ENCODE measurements at places on chromosomes 7 and 10.

GRCh38 chr10:90999512-91000172 lies 78.8 kb upstream of the ANKRD1 start:
- no peak for DNase-seq

DNA sequence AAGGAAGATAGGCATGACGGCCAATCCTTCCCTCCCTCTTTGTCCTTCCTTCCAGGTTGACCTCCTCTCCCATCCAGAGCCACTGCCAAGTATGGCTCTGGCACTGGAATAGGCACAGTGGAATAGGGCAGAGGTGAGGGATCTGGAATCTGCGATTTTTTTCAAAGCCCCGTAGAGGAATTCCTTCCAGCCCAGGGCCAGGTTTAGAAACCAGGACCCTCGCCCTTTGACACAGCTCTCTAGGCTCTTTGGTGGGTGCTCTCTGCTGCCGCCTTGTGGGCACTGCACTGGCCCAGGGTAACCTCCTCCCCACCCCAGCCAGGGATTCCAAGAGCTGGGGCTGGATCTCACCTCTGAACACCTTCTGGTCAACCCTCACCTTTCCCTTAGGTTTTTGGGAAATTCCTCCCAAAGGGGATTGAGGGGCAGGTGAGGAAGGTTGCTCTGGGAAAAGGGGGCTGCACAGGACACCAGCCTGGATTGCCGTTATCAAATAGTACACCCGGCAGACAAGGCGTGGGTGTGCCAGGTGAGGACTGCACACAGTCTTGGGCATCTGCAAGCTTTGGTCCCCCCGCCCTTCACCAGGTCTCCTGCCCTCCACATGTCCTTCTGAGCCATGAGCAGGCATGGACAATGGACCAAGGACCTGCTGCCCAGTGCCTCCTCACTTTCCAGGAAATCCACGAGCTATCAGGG lies 22.8 kb downstream of the C10orf105 start:
- DNase-seq, result no peak

GRCh38 chr7:29019896-29020295 lies 61.8 kb upstream of the TRIL start:
- no peak for DNase-seq

DNA sequence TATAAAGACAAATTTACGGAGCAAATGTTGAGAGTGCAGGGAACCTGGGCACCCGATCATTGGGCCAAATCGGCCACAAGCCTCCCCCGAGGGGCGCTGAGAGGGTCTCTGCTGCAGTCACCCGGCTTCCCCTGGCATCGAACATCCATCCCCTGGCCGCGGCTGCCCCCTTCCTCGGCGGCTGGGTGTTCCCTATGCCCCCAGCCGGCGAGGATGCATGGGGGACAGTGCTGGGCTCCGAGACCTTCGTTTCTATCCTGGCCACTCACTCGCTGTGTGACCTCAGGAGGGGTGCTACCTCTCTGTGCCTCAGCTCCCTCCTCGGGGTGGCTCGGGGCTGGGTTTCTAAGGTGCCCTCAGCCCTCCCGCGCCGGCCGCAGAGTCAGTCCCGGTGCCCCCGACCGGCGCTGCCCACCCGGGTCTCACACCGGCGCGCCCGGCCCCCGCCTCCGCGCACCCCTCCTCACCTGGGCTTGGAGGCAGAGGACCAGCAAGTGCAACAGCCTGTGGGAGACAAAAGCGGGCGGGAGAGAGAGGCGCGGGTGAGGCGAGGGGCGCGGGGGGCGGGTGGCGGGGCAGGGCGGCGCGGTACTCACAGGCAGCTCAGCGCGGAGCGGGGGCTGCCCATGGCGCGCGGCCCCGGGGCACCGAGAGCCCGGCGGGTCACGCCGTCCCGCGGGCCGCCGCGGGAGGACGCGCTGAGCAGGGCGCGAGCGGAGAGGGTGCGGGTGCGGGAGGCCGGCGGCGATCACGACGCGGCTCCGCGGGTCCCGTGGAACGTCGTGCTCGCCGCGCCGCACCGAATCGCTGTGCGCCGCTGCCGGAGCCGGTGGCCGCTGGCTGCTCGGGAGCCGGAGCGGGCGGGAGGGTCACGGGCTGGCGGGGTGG lies at the start of gene FGF8:
Gene FGF8 (minus strand): TSS at position 842 of the 888 bp plus-strand sequence. CDS start 214 bp downstream, at position 628.
- no peak for DNase-seq

DNA sequence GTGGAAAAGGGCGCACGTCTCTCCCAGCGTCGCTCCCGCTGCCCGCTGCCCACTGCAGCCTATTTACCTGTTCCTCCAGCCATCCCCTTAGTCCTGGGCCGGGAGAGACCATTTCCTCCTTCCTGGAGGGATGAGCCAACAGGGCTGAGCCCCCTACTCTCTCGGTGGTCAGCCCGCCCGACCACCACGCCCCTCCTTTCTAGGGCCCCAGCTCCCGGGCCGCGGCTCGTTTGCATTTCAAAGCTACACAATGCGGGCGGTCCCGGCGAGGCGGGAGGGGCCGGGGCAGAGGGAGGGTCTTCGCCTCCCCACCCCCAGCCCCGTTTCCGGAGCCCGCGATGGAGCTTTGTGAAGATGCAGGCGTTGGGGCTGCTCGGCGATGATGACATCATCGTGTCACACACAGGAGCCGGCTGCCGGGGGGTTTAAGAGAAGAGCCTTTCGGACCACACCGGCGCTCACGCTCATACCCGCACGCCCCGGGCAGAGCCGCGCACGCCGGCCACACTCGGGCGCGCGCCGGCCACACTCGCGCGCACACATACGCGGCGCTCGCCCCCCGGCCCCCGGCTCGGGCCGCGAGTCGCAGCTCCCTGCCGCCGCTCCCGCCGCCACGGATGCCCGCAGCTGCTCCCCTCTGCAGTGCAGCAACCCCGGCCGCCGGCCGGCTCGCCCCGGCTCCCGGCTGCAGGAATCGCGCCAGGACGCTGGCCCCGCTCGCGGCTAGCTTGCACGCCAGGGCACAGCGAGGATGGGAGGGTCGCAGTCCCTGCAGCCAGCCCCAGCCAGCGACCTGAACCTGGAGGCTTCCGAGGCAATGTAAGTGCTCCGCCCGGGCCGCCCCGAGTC lies 107.7 kb upstream of the BTBD16 start:
- DNase-seq, result no peak

GRCh38 chr7:84264396-84264795 lies 69.8 kb upstream of the SEMA3A start:
- no peak for DNase-seq

DNA sequence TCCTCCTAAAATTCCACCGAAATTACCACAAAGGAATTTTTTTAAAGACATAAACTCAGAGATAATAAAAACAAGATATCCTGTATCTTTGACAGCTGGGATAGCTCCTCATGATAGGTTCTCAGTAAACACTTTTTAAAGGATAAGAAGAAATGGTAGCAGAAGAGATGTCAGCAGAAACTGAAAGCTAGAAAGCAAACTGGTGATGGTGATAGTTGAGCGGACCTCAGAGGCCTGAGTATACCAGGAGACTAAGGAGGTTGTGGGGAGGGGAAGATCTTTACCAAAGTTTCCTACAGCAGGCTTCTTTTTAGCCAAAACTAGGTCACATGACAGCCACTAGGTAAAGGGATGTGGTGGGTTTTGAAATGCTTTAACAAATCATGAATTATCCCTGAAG lies 22.5 kb downstream of the PCGF5 start:
- no peak for DNase-seq

- DNase-seq, result no peak
Measured at GRCh38 chr7:22805227-22805626, 17.4 kb downstream of the TOMM7 start.

GRCh38 chr10:98892523-98892922 lies 343.1 kb downstream of the HPSE2 start:
- no peak for DNase-seq

DNA sequence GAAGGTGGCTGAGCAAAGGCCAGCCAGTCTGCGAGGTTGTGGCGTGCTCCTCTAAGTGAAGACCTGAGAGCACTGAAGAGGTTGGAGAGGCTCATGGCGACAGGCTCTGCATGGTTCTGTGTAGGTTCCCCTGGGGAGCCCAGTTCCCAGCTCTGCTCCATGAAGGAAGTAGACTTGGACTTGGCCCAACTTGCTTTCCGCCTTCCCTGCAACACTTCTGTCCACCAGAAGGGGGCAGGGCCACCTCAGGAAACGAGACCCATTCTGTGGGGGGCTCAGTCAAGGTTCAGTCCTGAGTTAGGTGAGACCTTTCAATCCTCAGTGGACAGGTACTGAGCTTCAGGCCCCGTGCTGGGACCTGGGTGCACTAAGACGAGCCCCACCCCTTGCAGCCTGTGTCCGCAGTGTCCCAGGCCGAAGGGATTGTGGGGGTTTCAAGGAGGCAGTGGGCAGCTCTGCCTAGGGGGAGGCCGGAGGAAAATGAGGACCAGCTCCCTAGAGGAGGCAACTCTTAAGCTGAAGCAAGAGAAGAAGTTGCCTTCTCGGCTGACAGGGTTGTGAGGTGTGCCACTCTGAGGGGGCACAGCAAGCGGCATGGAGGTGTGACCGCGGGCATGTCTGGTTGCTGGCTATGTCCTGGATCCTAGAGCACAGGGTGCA lies 15.0 kb upstream of the PCBD1 start:
- DNase-seq, result no peak

DNA sequence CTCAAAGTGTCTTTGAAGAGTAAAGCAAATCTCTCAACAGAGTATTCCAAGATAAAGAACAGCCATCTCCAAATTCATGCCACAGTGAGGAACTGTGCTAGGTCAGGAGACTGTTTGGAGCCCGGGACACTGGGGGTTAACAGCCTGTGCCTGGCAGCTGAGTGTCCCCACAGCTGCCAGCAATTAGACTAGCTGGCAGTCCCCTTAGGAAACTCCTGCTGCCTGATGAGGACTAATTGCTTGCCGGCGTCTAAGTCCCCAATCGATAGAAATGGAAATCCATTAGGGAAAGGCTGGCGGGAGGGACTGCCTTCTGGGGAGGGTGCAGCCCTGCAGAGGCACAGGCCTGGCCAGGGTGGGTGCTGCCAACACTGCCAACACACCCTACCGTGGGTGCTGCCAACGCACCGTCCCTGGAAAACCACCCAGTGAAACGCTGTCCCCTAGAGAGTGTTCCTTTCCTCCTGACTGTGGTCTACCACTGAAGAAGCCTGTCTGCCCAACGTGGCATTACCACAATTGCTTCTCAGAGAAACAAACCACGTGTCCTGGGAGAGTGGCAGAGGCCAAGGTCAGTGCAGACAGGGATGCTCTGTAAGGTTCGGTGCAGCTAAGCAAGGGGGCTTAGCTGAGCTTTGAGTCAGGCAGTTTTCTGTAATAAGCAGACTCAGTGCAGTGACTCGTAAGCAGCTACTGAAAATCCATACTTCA lies 60.8 kb downstream of the XRCC2 start:
- DNase-seq, result no peak

- no peak for DNase-seq
Measured at GRCh38 chr10:36185097-36185496, 543.0 kb upstream of the FZD8 start.

GRCh38 chr7:18132811-18133210 lies 105.2 kb upstream of the PRPS1L1 start:
- no peak for DNase-seq

DNA sequence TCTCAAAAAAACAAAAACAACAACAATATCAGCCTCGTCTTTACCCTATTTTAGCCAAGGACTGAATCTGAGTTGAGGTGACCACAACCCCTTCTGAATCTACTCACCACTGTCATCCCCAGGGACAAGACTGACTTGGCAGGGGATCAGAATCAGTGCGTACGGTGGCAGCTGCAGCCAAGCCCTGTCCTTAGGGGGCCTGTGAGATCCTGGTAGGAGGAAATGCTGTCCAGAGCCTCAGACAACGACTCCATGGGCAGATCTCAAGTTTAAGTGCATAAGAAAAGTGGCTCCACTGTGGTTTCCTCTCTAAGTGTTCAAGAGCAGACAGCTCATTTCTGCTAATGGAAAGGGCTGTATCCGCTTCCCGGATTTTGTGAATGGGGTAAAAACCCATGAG lies 22.4 kb upstream of the CYTH3 start:
- DNase-seq, result no peak

DNA sequence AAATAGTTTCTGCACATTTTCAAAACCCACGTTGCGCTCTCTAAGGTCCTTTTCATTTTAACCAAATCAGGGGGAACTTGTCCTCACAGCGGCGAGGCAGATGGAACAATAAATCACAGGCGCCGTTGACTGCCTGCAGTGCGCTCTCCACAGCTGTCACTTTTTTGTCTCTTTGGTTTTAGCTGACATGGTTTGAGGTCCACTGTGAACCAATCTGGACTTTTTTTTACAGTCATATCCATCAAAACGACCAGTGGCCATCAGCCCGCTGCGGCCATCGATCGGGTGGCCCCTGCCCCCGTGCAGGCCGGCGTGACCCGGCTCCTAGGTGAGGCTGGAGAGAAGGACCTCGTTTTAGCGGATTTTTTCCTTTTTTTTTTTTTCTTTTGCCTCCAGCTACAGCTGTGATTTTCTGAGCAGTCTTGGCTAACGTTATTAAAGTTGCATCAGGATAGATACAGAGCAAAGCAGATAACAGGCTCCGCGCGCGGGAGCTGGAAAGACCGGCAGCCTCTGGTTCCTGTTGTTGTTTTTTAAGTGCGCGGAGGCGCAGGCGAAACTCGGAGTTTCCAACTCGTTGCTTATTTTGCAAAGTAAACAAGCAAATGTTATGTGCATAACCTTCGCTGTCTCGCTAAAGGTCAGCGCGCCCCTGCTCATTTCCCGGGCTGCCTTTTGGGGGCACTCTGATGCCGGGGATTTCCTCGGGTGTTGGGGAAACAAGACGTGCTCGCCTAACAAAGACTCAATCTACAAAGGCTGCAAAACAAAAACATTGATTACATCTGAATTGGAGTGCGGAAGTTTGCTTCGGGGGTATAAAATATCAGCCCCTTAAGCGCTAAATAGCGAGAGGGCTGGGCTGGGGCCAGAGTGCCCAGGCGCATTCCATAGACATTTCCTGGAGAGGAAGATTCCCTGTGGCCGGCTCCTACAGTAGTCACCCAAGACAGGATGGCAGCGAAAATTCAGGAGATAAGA lies 414.8 kb upstream of the MKI67 start:
- no peak for DNase-seq

DNA sequence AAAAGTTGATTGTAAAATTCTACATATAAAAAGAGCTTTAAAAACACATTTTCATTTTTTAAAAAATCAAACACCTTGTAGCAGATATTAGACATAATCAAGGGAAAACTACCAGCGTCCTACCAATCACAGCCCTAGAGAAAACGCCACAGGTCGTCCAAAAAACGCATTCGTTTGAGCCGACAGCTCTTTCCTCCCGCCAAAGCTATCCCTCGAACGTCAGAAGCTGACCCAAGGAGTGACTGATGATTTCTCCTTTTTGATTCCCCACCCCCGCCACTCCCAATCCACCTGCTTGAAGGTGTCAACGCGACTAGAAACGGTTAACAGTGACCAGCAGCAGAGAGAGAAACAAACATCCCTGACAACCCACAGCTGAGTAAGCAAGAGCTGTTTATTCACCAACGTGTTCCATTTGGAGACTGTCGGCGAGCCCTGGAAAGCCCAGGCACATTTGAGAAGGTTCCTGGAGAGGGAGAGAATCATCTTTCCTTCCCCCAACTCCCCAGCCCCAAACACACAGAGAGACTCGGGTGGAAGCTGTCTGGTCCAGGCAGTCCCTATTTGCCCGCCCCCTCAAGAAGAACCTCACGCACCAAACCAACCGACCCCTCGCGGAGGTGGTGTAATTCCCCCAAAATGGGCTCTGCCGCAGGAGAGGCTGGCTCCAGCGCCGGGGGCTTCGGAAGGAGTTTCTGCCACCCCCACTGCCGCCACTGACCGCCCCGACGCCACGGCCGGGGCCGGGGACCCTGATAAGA lies 622 bp downstream of the CPEB3 start:
- peak; percentile 6 for DNase-seq
